ENCODE measurements at places on chromosomes 16 and 17.

DNA sequence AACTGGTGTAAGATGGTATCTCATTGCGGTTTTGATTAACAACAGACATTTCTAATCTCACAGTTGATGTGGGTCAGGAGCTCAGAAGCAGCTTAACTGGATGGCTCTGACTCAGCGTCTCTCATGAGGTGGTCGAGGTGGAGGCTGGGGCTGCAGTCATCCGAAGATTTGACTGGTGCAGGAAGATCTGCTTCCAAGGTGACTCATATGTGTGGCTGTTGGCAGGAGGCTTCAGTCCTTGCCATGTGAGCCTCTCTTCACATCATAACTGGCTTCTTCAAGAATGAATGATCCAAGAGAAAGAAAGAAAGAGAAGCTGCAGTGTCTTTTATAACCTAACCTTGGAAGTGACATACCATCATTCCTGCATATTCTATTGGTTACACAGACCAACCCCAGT is 376.1 kb downstream of the SEC14L1 start:
- no peak for DNase-seq

DNA sequence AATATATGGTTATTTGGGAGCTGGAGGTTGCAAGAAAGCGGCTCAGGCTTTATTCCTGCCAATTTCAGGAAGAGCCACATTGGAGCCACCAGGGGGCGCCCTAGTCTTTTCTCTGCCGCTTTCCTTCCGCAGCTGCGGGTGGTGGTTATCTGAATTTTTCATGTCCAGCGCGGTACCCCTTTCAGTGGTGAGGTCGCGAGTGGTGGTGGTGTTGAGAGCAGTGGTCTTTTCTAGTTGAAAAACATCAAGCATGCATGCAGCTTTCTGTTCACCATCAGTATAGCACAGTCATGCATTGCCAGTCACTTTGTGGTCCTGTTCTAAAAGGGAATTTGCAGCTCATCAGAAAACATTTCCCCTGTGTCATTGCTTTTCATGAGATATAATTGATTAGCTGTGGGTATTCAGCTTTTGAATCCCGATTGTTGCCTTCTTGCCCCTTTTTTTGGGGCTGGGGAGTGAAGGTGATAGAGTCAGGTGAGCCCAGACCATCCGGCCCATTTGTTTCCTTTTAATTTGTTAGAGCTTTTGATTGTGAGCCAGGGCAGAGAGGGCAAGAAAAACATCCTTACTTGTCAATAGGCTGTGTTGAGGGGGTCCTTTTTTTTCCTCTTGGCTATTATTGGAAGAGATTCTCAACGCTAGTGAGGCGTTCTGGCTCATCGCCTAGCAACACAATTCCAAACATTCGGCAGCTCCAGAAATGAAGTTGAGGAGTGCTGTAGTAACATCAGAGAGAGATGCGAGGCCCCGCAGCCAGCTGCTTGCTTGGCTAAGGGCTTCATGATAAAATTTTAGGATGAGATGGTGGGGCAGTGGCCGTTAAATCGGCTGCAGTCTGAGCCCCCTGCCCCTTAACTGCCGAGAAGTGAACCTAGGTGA is 119.0 kb downstream of the SNX29 start:
- DNase-seq = peak; percentile 62

DNA sequence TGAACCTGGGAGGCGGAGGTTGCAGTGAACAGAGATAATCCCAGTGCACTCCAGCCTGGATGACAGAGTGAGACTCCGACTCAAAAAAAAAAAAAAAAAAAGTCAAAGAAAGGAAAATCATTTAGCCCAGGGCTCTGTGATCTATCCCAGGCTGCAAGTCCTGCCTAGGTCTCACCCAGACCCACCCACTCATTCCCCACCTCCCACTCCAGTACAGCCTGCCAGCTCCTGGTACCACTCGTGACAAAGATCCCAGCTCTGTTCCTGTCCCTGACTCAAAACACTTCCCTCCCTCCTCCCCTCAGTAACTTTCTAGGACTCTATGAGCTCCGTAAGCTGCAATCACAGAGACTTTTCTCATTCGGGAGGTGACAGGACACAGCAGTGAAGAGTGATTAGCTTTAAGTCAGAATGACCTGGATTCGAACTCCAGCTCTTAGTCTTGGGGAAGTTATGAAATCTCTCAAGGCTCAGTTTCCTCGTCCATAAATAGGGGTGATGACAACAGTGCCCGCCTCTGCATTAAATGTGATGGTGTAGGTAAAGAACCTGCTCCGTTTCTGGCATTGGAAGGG is 28.0 kb upstream of the MRPS23 start:
- DNase-seq = no peak

DNA sequence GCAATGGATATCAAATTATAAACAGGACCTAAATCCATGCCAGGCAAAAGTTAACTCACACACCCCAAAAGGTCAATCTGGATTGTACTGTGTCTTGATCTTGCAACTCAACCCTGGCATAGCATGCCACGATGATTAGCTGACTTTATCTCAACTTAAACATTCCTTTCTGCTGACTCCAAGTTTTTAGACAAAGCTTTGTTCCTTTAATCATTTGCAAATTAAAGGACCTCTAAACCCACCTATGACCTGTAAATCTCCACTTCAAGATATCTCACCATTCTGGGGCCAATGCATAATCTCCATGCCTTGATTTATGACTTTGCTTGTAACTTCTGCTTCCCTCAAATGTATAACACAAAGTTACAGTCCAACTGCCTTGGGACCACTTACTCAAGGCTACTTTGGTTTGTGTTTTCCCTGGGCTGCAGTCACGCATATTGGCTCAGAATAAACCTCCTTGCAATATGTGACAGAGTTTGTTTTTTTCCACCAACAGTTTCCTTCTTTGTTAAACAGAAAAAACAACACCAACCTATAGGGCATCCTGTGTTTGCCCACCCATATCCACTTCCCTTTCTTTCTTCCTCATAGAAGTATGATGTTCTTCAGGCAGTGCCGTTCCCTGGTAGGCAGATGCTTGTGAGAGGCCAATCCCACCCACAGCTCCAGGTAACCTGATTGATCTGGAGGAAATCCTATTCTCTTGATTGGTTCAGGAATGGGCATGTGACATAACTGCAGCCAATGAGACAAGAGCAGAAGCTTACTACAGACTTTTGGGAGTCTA is 390.6 kb upstream of the ERCC4 start:
- DNase-seq = no peak

- no peak for DNase-seq
These were observed 39.5 kb downstream of the MRC2 start for GRCh38 chr17:62666801-62667591.

DNA sequence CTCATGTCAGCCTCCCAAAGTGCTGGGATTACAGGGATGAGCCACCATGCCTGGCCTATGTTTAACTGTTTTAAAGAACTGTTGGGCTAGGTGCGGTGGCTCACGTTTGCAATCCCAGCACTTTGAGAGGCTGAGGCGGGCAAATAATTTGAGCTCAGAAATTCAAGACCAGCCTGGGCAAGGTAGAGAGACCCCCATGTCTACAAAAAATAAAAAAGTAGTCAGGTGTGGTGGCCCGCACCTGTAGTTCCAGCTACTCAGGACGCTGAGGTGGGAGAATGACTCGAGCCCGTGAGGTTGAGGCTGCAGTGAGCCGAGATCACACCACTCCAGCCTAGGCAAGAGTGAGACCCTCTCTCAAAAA is 1.9 kb upstream of the ITGAL start:
- no peak for DNase-seq

DNA sequence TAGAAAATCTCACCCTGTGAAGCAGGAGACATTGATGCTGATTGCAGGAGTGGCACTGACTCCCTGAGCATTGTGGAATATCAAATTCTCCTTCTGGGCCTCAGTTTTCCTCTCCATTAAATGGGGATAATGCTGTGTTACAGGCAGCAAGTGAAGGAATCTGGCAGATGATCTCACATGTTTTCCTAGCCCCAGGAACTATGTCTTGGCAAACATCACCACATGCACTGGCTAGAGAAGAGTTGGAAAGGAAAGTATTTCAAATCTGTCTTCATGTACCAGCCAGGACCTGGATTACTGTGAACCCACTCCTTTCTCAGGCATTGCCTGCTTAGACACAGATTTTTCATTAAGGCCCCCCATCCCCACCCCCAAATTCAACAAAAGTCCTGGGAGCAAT is 13.6 kb upstream of the CCL8 start:
- DNase-seq = no peak

- no peak for DNase-seq
These were observed 254.5 kb upstream of the ELAC2 start for GRCh38 chr17:13272296-13272695.

DNA sequence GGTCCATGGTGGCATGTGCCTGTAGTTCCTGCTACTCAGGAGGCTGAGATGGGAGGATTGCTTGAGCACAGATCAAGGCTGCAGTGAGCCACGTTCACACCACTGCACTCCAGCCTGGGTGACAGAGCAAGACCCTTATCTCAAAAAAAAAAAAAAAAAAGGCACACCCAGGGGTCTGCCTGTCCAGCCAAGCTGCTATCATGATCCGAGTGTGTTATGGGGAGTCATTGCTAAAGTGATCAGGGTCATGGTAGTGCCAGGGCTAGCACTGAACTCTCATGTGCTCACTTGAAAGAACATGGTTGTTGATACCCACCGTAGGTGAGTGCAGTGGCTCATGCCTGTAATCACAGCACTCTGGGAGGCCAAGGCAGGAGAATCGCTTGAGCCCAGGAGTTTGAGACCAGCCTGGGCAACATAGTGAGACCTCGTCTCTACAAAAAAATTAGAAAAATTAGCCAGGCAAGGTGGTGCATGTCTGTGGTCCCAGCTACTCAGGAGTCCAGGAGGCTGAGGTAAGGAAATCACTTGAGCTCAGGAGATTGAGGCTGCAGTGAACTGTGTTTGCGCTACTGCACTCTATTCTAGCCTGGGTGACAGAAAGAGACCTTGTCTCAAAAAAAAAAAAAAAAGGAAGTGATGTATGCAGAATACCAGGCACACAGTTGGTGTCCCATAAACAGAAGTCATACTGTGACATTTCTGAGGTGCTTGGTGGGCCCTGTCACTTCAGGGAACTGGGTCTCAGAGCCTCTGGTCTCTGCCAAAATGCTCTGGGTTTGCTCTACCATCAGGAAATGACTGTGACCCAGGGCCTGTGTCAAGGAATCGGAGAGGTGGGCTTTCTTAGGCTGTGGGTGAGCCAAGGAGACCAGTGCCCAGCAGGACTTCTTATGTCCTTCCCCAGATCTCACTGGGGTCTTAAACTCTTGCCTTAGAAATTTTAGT is 2.2 kb downstream of the PRM1 start:
- DNase-seq = no peak
